ENCODE measurements at places on chromosomes 1 and 21.

DNA sequence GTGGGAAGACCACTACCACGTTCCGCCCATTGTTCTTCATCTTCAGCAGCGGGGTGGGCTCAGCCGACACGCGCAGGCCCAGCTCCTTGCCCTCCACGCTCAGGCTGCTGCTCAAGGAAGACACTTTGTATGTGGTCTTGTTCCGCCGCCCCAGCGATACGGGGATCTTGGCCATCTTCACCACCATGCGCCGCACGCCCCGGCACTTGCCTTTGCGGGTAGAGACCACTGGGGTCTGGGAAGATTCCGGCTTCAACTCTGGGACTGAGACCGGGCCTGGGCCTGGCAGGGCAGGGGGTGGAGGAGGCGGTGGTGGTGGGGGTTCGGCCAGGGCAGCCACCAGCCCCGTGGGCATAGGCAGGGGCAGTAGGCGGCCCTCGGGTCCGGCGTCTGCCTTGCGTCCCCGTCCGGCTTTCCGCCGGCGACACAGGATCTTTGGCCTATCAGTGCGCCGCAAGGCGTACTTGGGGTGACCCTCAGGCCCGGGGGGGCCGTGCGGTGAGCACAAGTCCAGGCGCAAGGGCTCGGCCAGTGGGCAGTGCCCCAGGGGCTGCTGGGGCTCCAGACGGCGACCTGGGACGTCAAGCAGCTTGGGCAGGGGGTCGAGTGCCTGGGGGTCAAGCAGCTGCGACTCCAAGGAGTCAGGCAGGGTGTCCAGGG lies 53.3 kb downstream of the AHDC1 start:
- DNase-seq: no peak

DNA sequence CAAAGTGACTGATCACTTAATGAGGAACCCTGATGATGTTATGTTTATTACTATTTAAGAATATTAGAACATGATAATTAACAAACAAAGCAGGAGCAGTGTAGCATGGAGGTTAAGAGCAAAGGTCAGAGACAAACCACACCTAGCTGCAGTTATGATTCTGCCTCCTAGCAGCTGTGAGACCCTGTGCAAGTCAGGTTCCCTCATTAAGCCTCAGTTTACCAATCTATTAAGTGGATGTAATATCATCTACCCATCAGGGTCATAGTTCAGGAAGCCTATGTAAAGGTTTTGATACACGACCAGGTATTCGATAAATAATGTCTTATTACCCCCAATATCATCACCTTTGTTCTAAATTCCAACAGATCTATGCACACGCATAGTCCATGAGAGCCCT lies 32.0 kb downstream of the DUSP10 start:
- DNase-seq: no peak

DNA sequence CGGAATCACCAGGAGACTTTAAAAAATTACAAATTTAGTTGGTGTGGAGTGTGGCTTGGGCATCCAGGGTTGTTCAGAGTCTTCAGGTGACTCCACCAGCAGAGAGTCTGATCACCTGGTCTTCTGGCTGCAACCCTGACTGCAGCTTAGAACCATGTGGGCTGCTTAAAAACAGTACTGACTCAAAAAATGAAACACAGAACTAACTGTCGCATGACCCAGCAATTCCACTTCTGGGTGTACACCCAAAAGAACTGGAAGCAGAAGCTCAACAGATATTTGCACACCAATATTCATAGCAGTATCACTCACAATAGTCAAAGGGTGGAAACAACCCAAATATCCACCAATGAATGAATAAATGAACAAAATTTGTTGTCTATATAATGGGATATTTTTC lies 17.3 kb downstream of the TLR5 start:
- no peak for DNase-seq

DNA sequence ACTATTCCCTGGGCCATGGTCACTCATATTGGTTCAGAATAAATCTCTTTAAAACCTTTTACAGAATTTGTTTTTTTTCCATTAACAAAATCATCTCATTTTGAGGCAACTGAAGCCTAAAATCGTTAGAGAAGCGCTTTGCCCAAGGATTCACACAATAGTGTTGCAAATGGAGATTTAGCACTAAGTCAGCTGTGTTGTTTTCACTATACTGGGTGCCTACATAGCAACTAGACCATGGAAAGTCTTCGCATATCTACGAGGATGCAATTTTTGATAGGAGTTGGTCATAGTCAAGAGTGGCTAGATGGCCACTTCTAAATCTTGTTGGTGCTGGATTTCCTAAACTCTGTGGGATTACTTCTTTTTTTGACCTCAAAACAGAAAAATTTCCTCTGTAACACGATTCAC lies 530 bp upstream of the TIPRL start:
- DNase-seq: no peak

DNA sequence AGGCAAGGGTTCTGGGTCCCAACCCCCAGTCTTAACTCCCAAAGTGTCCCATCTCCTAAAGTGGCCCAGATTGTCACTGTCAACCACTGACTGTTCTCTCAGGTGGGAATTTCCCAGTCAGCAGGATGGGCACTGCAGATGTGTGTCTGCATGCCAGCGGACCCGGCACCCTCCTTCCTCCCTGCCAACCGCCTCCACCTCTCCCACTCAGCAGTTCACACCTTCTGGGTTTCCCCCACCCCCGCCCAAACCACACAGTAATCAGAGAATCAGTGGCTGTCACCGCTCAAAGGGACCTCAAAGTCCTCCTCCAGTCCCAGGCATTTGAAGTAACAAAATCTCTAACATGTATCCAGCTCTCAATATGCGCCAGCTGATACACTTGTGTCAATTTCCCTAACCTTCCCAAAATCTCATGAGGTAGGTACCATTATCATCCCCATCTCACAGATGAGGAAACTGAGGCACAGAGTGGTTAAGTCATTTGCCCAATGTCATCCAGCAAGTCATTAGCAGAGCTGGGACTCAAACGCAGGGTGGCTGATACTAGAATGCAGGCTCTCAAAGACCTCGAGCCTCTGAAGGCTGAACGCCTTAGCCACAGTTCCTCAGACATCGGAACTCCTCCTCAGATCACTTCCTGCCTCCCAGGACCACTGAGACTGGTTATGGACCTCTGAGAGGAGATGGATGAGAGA lies 4.8 kb downstream of the RUNX3 start:
- peak; percentile 83 for DNase-seq

DNA sequence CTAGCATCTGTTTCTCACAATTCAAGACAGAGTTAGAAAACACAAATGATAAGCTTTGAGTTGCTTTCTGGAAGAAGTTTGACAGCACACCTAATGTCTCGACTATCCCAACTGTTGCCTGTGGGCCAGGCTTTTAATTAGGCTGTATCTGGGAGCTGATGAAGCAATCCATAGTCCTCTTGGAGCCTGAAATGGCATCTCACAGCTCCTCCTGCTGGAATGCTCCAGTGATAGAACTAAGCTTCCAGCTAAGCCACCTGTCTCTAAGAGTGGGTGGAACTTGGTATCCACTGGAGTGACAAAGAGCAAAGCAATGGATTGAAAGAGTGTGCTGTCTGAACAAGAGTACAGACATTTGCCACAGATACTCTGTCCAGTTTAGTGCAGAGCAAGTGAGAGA lies 605.3 kb upstream of the NR5A2 start:
- no peak for DNase-seq

GRCh38 chr1:204863024-204863423 lies 7.6 kb upstream of the NFASC start:
- no peak for DNase-seq

DNA sequence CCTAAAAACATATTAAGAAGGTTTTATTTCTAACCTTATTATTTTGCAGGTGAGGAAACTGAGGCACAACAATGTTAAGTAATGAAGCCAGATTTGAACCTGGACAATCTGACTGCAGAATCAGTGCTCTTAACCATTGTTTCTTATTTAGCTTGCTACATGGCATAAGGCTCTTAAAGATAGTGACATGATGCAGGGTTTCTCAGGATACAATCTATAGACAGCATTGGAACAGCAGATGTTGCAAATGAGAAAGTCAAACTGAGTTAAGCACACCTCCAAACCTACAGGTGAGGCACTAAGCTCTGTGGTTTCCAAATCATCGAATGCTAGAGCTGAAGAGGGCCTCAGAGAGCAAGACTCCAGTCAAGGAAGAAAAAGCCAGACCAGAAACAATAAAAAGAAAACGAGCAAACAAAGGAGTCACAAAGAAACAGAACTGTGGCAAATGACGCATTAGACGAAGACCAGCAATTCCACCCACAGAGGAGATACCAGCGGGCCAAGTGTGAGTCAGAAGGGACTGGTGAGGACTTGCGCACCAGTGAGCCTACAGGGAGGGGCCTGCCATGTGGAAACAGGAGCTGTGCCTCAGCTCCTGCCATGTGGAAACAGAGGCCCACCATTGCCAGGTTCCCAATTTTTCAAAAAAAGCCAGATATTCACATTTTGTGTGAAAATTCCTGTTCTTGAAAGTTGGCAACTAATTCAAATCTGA lies 14.4 kb downstream of the CD58 start:
- peak; percentile 57 for DNase-seq

- no peak for DNase-seq
Measured at GRCh38 chr21:16002874-16003466, 273.2 kb downstream of the USP25 start.
